ENCODE measurements at places on chromosomes 5 and 9.

GRCh38 chr5:34555699-34556508 is 100.2 kb upstream of the RAI14 start:
- no peak for DNase-seq

- no peak for DNase-seq
Observed at GRCh38 chr9:127943731-127944144, 6.1 kb upstream of the DPM2 start.

- no peak for DNase-seq
Observed at GRCh38 chr5:78578015-78578414, 70.6 kb downstream of the LHFPL2 start.

GRCh38 chr5:180101451-180102105 is 30.0 kb upstream of the RNF130 start:
- DNase-seq, result no peak

- DNase-seq, result no peak
Observed at GRCh38 chr5:154375329-154376008, 70.3 kb upstream of the SAP30L start.

- DNase-seq, result no peak
Observed at GRCh38 chr5:95931079-95931833, 30.4 kb downstream of the ELL2 start.

DNA sequence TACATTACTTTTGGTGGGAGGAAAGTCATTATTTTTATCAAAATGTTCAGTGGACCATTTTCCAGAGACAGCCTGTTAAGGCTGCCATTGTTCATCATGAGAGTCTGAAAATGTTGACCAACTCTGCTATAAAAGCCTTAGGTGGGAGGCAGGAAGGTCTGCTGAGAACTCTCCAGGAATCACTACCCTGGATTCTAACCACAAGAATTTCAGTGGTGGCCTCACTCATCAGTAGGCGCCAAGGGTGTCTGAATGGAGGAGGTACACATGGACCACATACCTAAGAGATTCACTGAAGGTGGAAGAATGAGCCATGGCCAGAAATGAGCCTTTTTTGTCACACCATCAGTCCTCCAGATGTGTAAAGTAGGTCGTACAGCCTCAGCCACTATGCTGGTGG is 21.0 kb upstream of the TLX3 start:
- DNase-seq, result no peak

GRCh38 chr9:25003686-25004085 is 458.0 kb upstream of the IZUMO3 start:
- DNase-seq, result no peak

DNA sequence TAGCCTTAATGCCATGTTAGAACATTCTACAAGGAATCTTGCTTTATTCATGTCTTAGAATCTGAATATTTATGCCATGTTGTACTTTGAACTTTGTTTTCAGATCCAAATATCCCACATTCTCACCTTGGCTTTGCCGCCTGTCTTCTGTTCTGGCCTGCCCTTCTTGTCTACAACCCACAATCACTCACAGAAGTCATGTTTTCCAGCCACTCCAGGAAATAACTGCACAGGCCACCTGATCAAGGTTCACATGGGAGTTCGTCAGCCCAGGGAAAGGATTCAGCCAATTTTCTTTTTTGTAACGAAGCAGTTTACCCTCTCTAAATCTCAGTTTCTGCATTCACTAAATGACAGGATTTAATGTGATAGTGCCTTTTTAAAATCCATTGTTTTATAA is 70.5 kb downstream of the JAKMIP2 start:
- no peak for DNase-seq

- no peak for DNase-seq
Observed at GRCh38 chr5:78449103-78449502, 88.7 kb downstream of the SCAMP1 start.

DNA sequence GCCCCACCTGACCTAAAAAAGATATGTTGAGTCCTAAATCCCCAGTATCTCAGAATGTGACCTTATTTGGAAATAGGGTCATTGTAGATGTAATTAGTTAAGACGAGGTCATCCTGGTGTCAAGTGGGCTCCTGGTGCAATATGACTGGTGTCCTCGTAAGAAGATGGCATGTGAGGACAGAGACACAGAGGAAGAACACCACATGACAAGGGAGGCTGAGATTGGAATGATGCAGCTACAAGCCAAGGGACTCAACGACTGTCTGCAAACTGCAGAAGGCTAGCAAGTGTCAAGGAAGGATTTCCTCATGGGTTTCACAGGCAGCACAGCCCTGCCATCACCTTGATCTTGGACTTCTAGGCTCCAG is 100.4 kb upstream of the DAP start:
- no peak for DNase-seq

DNA sequence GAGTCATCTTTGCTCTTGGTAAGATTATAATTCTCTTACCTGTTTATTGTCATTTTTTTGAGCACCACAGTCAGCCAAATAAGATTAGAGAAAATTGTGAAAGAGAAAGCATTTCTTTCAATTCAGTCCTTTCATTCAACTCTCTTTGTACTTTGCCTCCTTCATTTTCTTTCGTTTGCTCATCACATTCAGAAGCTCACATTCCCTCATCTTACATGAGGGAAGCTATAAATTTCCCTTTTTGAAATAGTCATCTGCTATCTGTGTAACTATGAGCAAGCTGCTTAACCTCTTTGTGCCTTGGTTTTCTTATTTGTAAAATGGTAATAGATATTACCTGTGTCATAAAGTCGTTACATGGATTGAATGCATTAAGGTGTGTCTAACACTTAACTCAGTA is 41.4 kb downstream of the PAM start:
- DNase-seq, result no peak

- no peak for DNase-seq
Observed at GRCh38 chr5:122153230-122153629, 23.9 kb downstream of the ZNF474 start.

- no peak for DNase-seq
Observed at GRCh38 chr5:98308231-98308630, 465.2 kb upstream of the RGMB start.

All from right kidney (tissue), 9 donors.